ENCODE measurements at places on chromosomes 11 and 22.

- no peak for DNase-seq
Measured at GRCh38 chr22:41845380-41846267, 12.7 kb downstream of the SREBF2 start.

DNA sequence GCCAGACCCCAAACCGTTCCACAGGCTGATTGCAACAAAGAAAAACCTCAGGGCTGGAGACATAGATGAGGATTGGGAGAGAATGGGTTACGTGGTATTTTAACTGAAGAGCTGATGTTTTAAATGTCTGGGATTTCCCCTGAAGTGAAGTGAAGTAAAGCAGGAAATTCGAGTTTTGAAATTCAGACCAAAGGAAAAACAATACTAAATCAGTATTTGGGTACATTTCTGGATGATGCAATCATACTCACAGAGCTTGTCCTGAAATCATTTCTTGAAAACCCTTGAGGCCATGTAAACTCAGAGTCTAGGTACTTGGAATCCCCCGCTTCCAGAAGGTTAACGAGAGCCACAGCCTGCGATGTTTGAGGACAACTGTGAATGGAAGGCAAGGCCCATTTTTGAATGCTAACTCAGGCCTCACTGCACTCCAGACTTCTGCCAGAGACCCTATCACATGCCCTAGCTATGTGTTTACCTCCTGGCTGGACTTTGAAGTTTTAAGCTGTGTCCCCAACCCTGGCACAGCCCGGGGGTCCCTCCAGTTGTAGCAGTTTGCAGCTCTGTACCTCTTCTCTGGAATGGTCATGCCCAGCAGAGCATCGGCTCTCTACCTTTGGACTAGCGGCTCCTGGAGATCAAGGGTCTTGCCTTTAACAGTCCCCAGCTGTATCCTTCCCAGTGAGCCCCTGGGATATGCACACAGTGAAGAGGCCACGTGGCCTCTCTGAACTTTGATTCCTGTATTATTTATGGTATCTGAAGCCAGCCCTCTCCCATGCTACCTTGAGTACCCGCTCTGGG lies 5.4 kb upstream of the FTH1 start:
- no peak for DNase-seq

GRCh38 chr11:36253238-36253637 lies 36.0 kb downstream of the COMMD9 start:
- peak; percentile 72 for DNase-seq

DNA sequence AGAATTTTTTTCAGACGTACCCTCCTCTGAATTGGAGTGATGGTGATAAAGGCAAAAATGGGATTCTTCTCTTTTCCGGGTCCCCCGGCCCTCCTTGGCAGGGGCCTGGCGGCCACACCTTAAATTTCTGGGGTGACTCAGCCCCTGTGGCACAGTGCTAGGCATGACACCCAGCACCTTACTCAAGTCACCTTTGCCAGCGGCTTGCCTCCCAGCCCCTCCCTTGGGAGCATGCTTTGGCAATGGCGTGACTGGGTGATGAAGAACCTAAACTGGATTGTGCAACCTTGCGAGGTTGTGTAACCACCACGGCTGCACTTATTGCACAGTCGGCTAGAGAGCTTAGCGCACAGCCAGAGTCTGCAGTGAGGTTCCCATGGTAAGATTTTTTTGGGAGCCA lies 16.2 kb upstream of the LDLRAD3 start:
- DNase-seq: no peak

- DNase-seq: peak; percentile 83
Measured at GRCh38 chr11:67384851-67385366, 6.9 kb upstream of the RAD9A start.

- DNase-seq: no peak
Measured at GRCh38 chr11:64750361-64751054, 6.6 kb upstream of the RASGRP2 start.

DNA sequence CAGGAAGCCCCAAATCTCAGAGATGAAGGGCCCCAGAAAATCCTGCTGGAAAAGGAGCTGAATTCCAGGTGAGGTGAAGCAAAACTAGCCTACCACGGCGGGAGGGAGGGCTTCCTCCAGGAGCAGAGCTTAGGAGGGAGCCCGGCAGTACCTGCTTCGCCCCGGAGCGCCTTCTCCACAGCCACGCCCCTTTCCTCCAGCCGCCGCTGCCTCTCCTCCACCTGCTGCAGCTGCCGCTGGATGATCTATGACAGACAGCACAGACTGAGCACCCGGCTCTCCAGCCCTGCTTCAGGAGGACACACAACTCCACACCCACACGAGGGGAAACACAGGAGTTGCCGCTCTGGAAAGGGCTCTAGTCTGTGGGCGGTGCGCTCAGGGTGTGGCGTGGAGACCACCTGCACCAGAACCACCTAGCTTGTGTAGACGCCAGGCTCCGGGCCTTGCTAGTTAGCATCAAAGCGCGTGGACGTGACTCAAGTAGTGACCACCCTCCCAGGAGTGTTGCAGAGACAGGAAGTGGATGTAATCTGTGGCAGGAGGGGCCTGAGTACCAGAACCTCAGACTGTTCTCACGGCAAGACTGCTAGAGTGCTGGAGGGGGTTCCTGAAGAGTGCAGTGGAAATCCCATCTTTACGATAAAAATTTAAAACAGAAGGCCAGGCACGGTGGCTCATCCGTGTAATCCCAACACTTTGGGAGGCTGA lies 34.6 kb upstream of the BID start:
- DNase-seq: no peak

DNA sequence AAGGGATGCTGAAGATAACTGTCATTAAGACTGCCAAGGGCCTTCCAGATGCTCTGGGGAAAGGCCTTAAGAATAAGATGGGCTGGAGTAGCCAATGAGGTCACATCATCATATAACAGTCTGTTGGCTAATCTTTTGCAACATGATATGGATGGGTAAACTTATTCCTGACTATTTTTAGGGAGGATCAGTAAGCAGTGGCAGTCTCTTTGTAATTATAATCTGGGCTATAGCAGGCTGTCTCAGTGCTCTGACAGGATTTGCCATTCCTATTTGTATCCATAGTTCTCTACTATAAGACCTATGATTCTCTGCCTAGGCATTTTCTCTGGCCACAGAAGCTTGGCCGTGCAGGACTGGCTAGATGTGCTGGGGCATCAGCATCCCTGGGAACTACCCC lies 16.1 kb upstream of the CALCB start:
- no peak for DNase-seq

DNA sequence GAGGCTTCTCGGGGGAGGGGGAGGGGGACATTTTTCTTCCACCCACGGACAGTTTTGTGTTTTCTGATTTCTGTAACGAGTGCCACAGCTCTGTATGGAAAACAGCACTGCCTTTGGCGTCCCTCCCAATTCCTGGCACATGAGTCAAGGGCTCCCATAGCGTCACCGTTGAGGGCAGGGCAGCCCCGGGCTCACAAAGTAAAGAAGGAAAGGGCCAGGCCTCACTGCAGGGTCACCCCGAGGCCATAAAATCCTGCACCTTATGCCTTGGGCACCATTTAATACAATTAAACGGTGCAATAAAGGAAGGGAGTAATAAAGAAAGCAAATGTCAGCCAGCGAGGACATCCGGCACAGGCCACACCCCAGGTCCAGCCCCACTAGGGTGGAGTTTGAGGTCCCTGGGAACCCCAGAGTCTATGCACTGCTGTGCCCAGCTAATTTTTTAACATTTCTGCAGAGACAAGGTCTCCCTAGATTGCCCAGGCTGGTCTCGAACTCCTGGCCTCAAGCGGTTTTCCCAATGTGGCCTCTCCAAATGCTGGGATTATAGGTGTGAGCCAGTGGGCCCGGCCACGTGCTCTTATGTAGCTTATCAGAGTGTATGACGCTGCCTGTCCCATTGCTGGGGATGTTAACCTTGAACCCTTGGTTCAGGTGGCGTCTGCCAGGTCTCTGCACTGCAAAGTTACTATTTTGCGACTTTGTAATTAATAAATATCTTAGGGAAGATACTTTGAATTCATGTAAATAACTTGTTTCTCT lies 13.6 kb upstream of the MUC2 start:
- DNase-seq: no peak

- DNase-seq: no peak
Measured at GRCh38 chr11:5223146-5223545, 3.7 kb downstream of the HBB start.

GRCh38 chr11:61699737-61700160 lies 19.6 kb downstream of the DAGLA start:
- peak; percentile 68 for DNase-seq

DNA sequence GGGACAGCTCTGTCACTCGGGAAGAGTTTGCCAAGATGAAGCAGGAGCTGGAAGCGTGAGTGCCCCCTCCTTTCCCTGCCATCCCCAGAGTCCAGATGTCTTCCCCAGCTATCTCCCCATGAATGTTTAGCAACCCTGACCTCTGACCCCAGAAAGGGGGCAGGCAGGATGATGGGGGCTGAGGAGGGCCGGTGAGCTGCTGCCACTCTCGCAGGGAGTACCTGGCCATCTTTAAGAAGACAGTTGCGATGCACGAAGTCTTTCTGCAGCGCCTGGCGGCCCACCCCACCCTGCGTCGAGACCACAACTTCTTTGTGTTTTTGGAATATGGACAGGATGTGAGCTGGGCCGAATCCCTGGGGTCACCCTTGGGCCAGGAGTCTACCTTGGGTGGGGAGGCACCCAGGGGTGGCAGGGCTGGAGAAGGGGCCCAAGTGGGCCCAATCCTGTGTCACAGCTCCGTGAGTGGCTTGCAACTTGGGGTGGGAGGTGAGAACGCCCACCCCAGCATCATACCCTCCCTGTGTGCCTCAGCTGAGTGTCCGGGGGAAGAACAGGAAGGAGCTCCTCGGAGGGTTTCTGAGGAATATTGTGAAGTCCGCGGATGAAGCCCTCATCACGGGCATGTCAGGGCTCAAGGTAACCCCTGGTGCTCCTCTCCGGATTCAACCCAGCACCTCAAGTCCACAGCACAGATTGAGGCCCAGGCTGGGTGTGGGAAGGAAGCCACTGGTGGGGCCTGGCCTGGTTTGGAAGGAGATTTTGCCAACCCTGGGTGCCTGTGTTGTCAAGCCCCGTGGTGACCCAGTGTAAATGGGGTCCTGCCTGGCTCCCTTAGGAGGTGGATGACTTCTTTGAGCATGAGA lies 7.5 kb downstream of the CFL1 start:
- no peak for DNase-seq

DNA sequence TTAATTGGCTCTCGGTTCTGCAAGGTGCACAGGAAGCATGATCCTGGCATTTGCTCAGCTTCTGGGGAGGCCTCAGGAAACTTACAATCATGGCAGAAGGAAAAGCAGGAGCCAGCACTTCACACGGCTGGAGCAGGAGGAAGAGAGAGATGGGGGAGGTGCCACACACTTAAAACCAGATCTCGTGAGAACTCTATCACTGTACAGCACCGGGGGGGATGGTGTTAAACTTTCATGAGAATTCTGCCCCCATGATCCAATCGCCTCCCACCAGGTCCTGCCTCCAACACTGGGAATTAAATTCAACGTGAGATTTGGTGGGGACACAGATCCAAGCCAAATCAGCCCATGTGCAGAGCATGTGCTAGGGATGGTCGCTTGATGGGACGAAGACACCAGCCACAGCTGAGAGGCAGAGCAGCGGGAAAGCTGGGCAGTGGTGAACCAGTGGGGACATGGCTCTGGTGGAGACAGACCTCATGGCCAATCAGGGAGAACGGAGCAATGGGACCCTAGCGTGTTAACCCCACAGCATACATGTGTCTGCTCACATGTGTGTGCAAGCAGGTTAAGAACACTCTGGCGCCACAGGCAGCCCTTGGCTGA lies 6.2 kb downstream of the TANGO2 start:
- peak; percentile 1 for DNase-seq

- DNase-seq: peak; percentile 44
Measured at GRCh38 chr11:104705490-104706190, 192.6 kb downstream of the CASP12 start.

- DNase-seq: no peak
Measured at GRCh38 chr11:2186669-2187279, 15.2 kb upstream of the TH start.

DNA sequence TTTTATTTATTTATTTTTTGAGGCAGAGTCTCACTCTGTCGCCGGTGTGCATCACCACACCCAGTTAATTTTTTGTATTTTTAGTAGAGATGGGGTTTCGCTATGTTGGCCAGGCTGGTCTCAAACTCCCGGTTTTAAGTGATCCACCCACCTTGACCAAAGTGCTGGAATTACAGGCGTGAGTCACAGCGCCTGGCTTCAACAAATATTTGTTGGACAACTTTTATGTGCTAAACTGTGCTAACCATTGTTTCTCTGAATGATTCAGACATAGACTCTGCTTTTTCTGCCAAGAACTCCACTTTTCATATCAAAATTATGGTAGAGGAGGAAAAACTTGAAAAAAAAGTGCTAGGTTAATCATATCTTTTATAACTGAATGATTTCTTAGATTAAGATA lies 36.3 kb downstream of the MMP7 start:
- DNase-seq: no peak

DNA sequence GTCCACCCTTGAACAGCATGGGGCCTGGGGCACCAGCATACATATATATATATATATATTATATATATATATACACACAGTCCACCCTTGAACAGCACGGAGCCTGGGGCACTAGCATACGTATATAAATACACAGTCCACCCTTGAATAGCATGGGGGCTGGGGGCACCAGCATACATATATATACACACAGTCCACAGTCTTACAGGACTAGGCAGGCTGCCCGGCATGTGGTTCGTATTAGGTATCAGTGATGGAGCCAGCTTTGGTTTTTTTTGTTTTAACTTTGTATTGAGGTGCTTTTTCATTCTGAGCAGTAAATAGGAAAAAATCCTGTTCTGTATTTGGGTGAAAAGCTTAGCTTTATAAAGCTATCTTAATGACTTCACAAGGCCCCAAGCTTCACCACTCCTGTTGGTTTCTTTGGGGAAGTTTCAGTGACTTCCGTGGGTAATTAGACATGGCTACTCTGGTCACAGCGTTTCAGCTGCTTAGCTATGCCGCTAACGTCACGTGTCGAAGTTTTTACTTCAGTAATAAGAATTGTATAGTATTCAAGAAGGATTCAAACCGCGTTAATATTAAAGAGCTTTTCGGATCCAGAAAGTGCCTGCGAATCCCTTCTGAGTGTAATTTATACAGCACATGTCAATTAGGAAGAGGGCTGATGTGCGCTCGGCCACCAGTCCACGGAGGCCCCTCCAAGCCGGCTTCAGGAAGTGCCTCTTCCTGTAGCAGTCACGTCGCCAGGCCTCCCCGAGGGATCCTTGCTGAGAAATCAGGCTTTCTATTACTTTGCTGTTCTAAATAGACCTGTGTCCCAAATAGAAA lies 179.7 kb downstream of the TBC1D22A start:
- no peak for DNase-seq

GRCh38 chr11:9126636-9127035 lies 35.2 kb upstream of the SCUBE2 start:
- no peak for DNase-seq
